Omental fat pad (tissue), 4 donors: ENCODE measurements at places on chromosomes 1 and 21.

GRCh38 chr1:208791456-208791855 lies 547.3 kb upstream of the PLXNA2 start:
- DNase-seq: no peak

- no peak for DNase-seq
Measured at GRCh38 chr21:14353726-14354125, 29.2 kb downstream of the HSPA13 start.

GRCh38 chr1:61079296-61079897 lies 3.0 kb upstream of the NFIA start:
- DNase-seq: no peak

DNA sequence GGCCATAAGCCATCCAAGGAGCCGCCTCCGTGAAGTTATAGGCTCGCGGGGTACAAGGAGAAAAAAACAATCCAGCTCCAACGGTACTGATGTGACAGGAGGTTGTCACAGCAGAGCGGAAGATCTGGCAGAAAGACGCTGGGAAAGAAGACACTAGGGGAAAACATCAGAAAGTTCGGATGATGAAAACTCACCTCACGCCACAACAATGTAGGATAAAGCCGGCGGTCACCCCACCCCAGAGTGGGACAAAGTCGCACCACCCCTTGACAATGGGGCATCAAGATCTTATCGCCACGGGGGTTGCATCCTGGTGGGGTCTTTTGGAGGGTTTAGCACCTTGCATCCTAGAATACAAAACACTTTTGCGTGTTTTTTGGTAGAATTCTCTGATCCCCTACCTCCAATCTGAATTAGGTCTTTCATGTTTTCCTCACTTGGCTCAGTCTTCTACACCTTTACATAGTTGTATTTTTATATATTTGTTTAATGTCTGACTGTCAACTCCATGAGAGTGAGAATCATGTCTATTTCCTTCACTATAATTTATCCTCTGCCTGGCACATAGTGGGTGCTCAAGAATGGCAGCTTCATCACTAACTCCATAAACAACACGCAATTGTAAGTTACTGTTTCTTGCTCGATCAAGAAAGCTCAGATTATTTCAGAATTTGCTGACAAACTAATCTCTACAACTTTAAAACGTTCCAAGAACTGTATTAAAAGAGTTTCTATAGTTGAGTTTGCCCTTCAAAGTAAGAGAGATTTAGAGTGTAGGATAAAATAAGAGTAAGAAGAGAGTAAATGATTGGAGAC lies 611 bp upstream of the ZSWIM5 start:
- DNase-seq: no peak

- no peak for DNase-seq
Measured at GRCh38 chr1:234573711-234574299, 36.2 kb downstream of the IRF2BP2 start.

- no peak for DNase-seq
Measured at GRCh38 chr1:60244906-60245305, 171.3 kb upstream of the C1orf87 start.

DNA sequence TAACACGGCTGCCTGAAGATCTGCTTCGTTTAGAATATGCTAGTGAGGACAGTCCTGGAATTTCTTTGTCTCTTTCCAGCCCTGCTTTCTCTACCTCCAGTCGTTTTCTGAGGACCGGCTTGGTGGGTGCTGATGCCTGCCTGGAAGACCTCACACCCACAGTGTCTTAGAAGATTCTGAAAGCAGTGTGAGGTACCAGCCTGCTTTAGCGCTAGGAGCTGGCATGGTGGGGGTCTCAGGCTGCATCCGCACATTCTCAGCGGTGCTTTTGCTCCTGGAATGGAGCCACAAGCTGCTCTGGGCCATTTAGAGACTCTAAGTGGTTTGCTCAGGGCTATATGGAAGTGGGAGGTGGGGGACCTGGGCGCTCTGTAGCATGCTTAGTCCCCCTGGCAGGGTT lies 61.4 kb downstream of the CD247 start:
- DNase-seq: no peak

DNA sequence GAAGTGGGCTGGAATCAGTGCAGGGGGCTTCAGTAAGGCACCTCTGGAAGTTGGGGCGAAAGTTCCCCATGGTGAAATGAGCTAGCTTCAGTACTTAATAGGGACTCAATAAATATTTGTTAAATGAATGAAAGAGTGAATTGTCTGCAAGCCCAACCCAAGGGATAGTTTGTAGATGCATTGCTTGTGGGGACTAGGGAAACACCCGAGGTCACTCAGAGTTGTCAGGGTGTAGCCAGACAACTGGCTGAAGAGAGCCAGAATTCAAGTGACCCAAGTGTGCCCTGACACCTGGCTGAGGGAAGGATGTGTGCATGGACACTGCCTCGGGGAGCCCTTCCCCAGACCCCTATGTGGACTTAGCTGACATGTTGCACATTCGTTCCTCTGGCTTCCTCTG lies 1.3 kb upstream of the SLC26A9 start:
- no peak for DNase-seq

GRCh38 chr1:163697137-163697536 lies 375.4 kb downstream of the NUF2 start:
- no peak for DNase-seq

- DNase-seq: no peak
Measured at GRCh38 chr1:201885531-201886075, 3.1 kb upstream of the SHISA4 start.

GRCh38 chr1:110875216-110875731 lies 2.3 kb downstream of the CD53 start:
- DNase-seq: no peak

DNA sequence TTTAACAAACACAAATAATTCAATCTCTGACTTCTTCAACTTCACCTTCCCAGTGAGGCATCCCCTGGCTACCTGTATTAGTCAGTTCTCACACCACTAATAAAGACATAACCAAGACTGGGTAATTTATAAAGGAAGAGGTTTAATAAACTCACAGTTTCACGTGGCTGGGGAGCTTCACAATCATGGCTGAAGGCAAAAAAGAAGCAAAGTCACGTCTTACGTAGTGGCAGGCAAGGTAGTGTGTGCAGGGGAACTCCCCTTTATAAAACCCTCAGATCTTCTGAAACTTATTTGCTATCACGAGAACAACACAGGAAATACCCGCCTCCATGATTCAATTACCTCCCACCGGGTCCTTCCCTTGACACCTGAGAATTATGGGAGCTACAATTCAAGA lies 478.5 kb downstream of the ADGRL2 start:
- DNase-seq: no peak

GRCh38 chr21:43864962-43865539 lies at the start of gene AGPAT3:
Gene AGPAT3 (plus strand): TSS chr21:43865223. CDS start chr21:43959682, 94,459 bp downstream.
- no peak for DNase-seq

- no peak for DNase-seq
Measured at GRCh38 chr1:42379794-42380585, 602 bp upstream of the RIMKLA start.

- no peak for DNase-seq
Measured at GRCh38 chr1:115475252-115475651, 137.2 kb upstream of the NGF start.

GRCh38 chr1:59730759-59731478 lies 83.8 kb upstream of the HOOK1 start:
- peak; percentile 62 for DNase-seq

DNA sequence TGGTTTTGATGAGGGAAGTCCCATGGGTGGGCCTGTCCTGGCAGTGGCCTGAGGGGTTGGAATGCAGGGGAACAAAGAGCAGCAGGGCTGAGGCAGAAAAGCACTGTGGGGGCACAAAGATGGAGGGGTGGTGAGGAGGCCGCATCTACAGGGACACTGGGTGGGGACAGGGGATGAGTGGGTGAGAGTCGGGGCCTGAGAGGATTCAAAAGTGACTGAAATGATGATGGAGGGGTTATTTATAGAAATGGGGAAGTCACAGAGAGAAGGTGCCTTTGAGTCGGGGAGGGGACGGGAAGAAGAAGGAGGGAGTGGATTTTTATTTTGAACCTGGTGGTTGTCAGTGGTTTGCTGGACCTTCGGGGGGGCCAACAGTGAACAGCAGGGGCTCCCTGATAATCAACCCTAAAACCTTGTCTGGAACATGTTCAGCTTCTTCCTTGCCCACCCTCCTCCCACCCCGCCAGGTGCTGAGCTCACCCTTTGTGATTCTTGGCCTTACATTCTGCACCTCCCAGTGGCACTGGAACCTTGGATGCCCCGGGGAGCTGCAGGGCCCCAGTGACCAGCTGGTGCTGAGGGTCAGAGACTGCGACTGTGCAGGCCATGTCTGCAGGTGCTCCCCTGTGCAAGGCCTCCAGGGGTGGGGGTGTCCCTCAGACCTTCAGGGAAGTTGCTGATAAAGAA lies 42.9 kb downstream of the IER5 start:
- DNase-seq: no peak

- DNase-seq: no peak
Measured at GRCh38 chr1:60731321-60731720, 351.0 kb upstream of the NFIA start.

- peak; percentile 73 for DNase-seq
Measured at GRCh38 chr1:155167166-155168104, 5.7 kb downstream of the KRTCAP2 start.

GRCh38 chr1:25343872-25344271 lies 5.7 kb downstream of the TMEM50A start:
- DNase-seq: no peak

DNA sequence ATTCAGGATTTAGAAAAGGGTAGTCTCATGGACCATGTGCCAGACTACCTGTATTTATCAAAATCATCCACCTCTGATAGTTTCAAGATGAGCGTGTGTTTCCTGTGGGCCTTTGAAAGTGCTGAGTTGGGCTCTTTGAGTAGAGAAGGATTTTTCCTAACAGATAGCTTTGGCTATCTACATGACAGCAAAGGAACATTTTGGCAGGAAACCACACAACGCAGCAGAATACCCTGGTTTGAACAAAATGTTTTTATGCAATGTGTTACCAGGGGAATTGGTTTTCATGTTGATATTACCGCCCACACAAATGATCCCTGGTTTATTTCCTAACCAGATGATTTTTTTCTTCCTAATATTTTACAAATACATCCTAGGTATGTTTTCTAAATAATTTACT lies 431.4 kb downstream of the NEGR1 start:
- no peak for DNase-seq

DNA sequence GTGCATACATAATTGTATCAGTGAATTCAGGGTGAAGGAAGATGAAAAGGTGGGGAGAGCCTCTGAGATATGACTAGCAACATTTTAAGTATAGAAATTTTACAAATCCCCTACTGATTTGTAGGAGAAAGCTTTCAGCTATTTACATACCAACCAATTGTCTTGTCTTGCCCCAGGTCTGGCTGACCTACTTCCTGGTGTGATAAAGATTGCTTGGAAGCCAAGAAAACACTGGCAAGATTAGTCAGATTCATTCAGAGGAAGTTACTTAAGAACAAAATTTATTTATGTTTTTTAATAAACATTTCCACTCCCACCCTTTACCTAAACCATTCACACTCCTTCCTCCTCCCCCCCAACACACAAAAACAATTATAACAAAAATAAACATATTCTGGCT lies 17.5 kb downstream of the PTGS2 start:
- no peak for DNase-seq

GRCh38 chr1:181335631-181336030 lies 147.7 kb upstream of the CACNA1E start:
- DNase-seq: no peak

DNA sequence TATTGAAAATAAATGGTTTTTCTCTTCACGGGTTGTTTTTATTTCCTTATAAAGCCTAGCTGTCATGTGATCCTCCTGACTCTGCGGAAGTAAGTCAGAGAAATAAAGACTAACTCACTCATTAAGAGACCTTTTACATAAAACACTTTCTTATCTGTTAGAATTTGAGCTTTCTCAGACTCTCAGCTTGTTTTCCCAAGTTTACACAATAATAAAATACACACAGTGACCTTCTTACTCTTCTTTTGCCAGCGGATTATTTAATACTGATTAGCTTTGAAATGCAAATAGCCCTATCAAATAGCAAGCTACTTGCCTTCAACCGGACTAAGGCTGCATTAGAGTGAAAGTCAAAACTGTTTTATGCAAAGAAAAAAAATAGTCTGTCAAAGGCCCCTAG lies 45.5 kb upstream of the CXADR start:
- no peak for DNase-seq

DNA sequence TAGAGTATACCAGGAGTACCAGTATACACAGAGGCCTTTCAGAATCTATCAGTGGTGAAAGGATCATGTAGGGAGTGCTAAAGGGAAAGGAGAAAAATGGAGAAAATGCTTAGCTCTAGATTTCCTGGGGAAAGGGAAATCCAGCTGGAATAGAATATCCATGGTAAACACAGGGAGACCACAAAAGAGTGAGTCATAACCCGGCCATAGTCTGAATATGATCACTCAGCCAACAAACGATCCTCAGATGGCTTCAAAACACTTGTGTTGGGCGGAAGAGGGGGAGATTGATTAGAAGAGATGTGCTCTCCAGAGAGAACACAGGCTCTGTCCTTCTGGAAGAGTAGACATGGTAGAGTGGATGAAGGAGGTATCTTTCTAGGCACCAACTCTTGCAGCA lies 180.6 kb downstream of the PAPPA2 start:
- DNase-seq: no peak

- DNase-seq: no peak
Measured at GRCh38 chr1:26094076-26094669, 17.5 kb upstream of the PDIK1L start.

- DNase-seq: no peak
Measured at GRCh38 chr21:17053321-17053720, 459.5 kb upstream of the CXADR start.

GRCh38 chr1:11951901-11952300 lies 17.4 kb downstream of the PLOD1 start:
- no peak for DNase-seq

DNA sequence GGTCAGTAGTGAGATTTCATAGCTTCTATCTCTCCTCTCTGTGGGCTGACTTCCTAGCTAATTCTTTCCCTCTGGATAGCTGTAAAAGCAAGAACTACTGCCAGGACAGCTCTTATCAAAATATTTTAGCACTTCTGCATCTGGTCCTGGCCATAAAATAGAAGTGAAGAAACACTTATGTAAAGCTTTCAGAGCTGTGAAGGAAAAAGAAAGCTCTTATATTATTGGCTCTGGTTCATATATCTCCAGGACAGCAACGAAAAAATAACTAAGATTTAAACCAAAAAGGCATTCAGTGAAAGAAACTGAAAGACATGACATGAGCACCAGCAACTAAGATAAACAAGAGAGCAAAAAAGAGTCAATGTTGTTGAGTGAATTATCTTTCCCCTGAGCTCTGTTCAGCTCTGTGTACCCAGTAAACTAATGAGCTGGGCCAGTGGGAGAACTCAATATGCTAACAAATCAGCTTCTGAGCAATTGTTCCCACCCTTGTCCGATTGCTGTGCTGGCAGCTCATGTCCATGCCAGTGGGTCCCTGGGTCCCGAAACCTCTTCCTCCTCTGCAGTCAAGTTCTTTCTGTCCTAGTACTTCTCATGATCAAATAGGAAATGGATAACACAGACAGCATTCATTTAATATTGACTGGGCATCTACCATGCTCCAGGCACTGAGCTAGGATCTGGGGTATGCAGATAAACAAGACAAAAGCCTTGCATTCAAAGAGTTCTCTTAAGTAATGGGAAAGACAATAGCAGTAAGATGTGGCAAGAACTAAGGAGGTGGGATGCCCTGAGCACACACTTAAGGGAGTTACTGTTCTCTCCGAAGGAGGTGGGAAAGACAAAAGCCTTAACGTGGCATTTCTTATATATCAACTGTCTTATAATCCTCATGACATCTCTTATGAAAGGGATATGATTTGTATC lies 45.3 kb upstream of the MAN1A2 start:
- no peak for DNase-seq

- DNase-seq: no peak
Measured at GRCh38 chr1:175687622-175688415, 55.6 kb downstream of the TNR start.
